ENCODE measurements at places on chromosomes 5 and 9.

- no peak for DNase-seq
Measured at GRCh38 chr9:74948937-74949336, 3.8 kb downstream of the C9orf40 start.

- no peak for DNase-seq
Measured at GRCh38 chr5:91388362-91388761, 5.2 kb upstream of the ARRDC3 start.

DNA sequence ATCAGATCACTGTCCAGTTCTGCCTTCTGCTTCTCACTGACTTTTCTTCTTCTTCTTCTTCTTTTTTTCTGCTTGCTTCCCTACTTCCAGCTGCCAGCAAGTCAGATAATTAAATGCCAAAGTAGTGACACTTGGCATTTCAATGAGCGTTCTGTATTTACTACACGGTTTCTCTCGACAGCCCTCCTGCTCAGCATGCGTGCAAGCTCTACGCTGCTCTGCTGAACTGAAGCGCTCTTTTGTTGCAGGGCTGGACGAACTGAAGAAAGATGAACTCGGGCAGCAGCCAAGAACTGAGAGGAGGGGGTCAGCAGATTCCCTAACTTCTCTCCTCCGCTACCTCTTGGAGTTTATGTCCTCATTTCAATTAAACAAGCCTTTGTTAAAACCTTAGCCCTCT lies 319.1 kb downstream of the GLIS3 start:
- no peak for DNase-seq

DNA sequence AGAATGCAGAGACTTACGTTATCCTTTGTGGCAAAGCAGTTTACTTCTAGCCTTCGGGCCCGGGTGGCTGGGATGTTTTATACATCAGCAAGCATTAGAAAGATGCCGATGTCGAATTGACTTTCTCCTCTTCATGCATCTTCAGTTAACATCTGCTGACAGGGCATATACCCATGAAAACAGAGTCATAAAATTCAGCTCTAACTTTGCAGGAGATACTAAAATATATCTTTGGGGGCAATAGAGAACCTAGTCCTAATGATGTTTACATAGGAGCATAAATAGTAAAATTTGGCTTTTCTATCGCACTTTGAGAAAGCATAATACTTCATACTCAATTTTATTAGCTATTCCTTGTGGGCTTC lies 247.9 kb downstream of the PRELID2 start:
- no peak for DNase-seq

- DNase-seq = no peak
Measured at GRCh38 chr5:171166766-171167165, 142.3 kb upstream of the TLX3 start.

GRCh38 chr5:169785771-169786618 lies 148.9 kb downstream of the DOCK2 start:
- DNase-seq = no peak

- peak; percentile 58 for DNase-seq
Measured at GRCh38 chr9:33287087-33287490, 3.2 kb upstream of the NFX1 start.

GRCh38 chr5:135645336-135646180 lies 66.8 kb upstream of the CXCL14 start:
- no peak for DNase-seq

DNA sequence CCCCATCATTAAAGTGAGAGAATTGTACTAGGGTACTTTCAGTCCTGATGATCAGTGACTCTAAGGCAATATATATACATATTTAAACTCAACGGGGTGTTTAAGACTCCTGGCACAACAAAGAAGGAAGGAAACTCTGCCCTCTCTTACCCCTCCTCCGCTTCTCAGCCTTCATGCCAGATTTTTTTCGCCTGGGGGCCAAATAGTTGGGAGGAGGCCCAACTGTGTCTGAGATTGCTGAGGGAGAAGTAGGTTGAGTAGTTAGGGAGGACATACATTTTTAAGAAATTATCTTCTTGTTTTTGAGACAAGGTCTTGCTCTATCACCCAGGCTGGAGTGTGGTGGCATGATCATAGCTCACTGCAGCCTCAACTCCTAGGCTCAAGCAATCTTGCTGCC lies 127.7 kb upstream of the SHB start:
- no peak for DNase-seq

- DNase-seq = no peak
Measured at GRCh38 chr5:141635646-141636045, 1.0 kb downstream of the HDAC3 start.

DNA sequence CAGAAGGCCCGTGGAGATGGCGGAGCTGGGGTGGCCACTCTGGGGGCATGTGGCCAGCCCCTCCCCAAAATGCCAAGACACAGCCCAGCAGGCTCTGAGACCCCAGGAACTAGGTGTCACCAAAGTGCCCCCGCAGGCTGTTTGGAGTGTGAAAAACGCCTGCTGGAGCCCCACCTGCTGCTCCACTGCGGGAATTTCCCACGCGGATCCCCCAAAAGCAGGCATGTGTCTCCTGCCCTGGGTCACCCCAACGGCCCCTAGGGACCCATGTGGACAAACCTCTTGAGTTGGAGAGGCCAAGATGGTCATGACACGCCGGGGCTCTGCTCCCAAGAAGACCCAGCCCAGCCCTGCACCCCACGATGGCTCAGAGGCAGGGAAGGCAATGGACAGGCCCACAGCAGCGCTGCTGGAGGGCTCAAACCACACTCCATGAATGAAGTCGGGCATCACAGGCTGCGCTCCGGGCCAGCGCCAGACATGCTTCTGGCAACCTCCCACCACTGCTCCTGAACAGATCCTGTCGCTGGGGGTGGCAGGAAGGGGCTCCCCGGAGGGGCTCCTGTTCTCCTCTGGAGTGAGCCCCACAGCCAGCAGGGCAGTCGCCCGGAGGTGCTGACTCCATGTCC lies 15.3 kb downstream of the NOTCH1 start:
- no peak for DNase-seq

DNA sequence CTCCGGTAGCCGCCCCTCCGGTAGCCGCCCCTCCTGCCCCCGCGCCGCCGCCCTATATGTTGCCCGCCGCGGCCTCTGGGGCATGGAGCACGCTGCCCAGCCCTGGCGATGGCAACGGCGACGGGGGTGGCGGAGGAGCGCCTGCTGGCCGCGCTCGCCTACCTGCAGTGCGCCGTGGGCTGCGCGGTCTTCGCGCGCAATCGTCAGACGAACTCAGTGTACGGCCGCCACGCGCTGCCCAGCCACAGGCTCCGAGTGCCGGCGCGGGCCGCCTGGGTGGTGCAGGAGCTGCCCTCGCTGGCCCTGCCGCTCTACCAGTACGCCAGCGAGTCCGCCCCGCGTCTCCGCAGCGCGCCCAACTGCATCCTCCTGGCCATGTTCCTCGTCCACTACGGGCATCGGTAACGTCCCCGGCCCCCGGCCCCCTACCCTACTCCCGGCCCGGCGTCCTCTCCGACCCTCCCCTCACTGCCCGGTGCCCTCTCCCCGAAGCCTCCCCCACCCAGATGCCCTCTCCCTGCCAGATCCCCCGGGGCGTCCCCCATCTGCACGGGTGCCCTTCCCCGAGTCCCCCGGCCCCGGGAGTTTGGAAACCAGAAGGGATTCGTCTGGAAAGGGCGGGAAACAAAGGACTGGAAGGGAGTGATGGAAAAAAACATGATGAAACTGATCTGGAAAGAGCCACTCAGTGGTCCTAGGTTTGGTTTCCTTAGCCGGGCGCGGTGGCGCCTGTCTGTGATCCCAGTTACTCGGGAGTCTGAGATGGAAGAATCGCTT lies 417 bp downstream of the SRD5A1 start:
- DNase-seq = no peak

GRCh38 chr9:12923468-12924009 lies 148.7 kb downstream of the LURAP1L start:
- no peak for DNase-seq

- no peak for DNase-seq
Measured at GRCh38 chr5:163373436-163374084, 63.8 kb upstream of the CCNG1 start.

DNA sequence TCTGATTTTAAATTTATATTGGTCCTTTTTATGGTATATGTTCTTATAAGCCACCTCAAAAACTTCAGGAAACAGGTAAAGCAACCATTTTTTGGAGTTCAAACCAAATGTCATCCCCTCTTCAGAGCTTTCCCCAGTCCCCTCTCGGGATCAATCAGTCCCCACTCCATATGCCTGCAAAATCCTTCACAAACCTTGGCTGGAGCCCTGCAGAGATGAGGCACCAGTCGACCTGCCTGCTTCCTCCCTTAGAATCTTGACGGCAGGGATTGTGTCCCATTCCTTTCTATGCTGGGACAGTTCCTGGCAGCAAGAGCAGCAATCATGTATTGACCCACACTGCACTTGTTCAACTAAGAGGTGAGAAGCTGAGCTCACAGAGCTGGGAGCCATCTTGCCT lies 22.6 kb downstream of the B4GALT1 start:
- DNase-seq = no peak

- DNase-seq = no peak
Measured at GRCh38 chr5:79842991-79843390, 148.1 kb downstream of the MTX3 start.

- DNase-seq = no peak
Measured at GRCh38 chr9:135045264-135045927, 42.1 kb upstream of the OLFM1 start.

DNA sequence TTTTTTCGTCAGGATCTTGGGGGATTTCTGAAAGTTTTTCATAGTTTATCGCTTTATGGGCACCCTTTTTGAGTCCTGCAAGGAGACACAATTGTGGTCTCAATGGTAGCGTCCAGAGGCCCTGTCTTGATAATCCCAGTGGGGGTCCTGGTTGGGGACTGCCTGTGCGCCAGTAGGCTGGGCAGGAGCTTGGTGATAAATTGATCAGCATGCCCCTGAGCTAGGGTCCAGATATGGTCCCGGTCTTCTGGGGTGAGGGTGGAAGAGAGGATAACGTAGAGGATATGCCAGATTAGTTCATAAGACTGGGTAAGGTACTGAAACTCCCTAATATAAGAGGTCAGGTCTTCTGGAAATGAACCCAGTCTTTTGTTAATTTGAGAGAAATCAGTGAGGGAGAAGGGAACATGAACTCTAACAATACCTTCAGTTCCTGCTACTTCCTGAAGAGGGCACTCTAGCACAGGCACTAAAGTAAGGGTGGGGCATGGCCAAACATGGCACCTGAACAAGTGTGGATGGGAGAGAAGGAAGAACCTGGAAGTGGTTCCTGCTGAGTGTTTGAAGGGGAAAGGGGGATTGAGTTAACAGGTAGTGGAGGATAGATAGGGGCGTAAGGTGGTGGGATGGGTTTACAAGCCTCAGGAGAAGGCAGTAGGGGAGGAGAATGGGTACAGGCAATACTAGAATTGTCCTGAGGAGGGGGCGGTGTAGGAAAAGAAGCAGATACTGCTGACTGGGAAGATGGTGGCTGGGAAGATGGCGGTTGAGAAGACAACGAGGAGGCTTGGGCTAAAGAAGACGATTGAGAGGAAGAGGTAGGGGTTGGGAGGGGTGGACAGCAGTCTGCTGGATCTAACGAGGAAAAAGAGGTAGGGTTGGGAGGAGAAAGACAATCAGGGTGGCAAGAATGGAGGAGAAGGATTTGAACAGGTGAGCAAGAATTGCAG lies 33.8 kb upstream of the ANXA2R start:
- peak; percentile 66 for DNase-seq

DNA sequence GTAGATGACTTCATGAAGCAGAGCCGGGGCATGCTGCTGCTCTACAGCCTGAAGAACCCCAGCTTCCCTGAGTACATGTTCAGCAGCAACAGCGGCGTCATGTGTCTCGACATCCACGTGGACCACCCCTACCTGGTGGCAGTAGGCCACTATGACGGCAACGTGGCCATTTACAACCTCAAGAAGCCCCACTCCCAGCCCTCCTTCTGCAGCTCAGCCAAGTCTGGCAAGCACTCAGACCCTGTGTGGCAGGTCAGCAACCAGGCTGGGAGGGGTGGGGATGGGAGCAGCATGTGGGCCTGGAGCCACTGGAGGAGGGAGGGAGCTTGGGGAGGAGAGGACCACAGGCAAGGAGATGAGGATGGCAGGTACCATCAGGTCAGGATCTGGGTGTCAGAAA lies 16.2 kb downstream of the ENHO start:
- DNase-seq = no peak

DNA sequence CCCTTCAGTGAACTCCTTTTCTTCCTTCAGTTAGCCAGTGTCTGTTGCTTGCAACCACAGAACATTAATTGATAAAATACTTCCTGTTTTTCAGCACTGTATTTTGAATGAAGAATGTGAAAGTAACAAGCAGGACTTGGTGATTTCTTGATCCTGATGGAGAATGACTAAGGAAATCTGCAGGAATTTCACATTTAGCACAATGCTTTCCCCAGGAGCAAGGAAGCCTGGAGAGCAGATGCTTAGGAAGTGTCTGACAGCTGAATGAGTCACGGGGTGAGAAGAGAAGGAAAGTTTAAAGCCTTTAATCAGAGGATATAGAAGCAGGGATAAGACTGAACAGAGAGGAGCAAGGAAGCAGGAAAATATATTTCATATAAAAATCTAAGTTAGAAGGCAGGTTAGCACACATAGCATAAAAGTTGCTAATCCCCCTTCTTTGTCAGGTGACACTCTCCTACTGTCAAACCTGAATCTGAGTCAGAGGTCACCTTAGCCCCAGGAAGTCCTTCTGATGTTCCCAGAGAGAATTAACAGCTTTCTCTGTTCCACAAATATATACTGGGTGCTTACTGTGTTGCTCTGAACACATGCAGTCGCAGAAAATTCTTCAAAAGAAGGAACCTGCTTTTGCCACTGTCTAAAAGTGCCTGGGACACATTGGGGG lies 59.7 kb downstream of the GNA14 start:
- DNase-seq = no peak

GRCh38 chr5:142769251-142769792 lies 855 bp upstream of the ARHGAP26 start:
- DNase-seq = no peak

DNA sequence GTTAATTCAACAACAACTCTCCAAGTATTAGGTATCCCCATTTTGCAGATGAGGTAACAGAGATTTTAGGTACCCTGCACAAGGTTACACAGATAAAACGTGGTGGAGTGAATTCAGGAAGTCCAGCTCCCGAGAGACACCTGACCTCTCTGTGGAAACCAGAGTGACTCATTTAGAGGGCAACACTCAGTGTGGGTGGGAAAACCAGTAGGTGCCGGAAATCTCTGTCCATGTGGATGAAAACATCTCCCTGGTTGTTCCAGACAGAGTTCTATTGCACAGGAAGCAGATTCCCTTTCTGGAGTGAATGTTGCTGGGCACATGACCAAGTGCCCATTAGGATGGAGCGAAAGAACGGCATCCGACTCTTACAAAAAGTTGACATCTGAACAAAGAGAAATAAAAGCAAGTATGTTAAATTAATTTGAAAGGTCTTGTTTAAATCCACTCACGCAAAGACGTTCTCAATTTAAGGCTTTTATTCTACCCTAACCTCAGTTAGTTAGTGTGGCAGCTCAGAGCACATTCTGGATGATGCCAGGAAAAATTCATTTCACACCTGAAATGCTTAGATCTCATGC lies 391.9 kb upstream of the WWC1 start:
- DNase-seq = no peak
